ENCODE measurements at places on chromosomes 13 and 19. TPM values are rescaled to one million over a fixed set of nuclear protein-coding genes. Genes with fewer than 3 reads are reported as not detected.

Gene GNA15
- total RNA-seq, result 7.8 TPM

GRCh38 chr13:65236841-65237418 is 1993.2 kb downstream of the PCDH9 start:
- no peak for DNase-seq

Gene KIR3DL2
- not detected for total RNA-seq

- no peak for DNase-seq
Measured at GRCh38 chr19:23774106-23774505, 15.4 kb upstream of the ZNF681 start.

DNA sequence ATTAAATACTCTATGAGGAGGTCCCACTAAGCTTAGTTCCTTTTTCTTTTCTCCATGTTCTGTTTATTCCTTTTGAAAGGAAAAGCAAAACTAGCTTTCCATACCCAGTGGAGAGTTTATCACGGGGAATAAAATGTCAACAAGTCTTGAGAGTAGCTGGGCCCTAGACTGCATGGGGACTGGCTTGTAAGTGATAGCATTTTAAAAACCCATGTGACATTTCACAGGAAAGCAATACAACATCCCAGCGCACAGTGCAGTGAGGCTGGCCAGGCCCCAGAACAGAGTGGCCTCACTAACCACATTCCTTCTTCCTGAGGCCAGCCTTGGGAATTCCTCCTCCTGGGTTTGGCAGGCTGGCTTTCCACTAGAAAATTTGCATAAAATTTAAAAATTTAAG is 149.8 kb downstream of the DLEU7 start:
- DNase-seq, result no peak

DNA sequence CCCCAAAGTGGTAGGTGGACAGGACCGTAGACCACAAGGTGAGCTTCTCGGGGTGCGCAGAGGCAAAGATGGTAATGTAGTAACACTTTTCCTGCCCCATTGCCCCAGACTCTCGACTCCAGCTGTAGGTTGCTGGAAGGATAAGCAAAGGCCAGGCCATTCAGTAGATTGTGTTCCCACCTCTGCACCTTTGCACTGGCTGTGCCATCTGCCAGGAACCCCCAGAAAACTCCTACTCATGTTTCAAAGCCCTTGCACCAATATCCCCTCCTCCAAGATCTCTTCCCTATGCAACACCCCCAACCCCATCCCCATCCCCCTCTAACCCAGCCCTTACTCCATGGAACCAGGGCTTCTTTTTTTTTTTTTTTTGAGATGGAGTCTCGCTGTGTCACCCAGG is 18.3 kb downstream of the IL12RB1 start:
- no peak for DNase-seq

DNA sequence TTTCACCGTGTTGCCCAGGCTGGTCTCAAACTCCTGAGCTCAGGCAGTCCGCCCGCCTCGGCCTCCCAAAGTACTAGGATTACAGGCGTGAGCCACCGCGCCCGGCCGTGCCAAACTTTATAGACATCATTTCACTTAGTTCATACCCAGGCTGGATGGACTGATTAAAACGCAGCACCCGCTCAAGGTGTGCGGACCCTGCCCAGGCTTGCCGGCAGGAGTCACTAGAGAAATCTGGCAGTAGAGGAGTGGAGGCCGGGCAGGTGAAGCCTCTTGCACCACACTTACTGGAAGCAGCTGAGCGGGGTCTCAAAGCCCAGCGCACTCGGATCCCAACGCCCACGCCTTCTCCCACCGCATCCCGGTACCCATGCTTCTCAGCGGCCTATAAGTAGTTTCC is 11.4 kb downstream of the PTGIR start:
- no peak for DNase-seq

- no peak for DNase-seq
Measured at GRCh38 chr19:41569481-41570150, 6.3 kb upstream of the CEACAM21 start.

DNA sequence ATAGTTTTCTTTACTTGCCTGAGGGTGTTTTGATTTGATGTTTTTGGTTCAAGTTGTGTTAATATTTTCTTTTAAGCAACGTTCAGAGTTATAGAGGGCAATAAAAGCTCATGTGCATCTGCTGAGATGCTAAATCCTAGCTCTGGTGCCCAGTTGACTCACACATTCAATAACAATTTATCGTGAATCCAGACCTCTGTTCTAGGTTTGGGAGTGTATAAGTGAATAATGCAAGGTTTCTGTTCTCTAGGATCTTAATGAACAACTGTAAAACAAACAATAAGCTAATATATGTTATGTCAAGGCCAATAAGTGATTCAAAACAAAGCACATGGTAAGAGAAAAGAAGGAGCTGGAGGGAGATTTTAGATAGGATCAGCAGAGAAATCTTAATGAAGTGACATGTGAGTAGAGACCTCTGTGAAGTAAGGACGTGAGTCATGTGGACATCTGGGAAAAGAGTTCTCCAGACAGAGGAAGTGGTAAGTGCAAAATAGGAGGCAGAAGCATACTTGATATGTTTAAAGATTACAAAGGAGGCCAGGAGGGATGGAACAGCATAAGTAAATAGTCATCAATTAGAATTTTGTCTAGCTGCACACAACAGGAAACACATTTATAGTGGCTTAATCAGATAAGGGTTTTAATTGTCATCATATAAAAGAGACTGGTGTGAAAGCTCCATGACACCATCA is 278.5 kb upstream of the HTR2A start:
- no peak for DNase-seq

DNA sequence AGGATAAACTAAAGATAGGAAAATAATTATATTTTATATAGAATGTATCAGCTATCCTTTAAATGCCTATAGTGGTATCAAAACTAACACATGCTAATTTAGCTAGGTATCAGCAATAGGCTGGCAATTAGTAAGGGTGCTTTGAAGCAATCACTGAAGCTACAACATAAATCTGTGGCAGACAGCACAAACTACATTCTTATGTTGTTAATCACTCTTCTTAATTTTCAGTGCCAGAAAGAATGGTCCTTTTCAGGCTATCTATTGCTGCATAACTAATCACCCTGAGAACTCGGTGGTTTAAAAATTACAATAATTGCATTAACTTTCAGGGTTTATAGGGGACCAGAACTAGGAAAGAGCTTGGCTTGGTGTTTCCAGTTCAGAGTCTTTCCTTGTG is 963.1 kb downstream of the EFNB2 start:
- no peak for DNase-seq

- DNase-seq, result no peak
Measured at GRCh38 chr19:6802336-6803035, 30.0 kb downstream of the VAV1 start.

Gene PGLYRP1
- not detected for total RNA-seq

DNA sequence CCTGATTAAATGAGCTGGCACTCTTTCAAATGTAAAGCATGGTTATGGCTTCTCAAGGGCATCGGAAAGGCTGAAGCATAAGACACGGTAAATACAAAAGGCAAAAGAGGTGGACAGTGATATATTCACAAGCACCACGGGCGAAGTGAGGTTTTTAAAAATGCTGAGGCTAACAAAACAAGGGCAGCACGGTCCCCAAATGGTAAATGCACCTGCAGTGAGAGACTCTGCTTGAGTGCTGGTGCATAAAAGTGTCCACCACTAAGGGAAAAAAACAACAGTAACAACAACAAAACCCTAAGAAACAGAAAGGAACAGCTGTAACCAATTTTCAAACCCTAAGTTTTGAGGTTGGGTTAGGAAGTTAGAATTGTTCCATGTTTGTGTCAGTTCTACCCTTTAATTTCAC is 234.9 kb downstream of the PCDH9 start:
- no peak for DNase-seq

GRCh38 chr13:112637017-112637801 is 49.3 kb upstream of the TUBGCP3 start:
- peak; percentile 37 for DNase-seq

GRCh38 chr13:33283195-33283911 is 2.2 kb downstream of the STARD13 start:
- DNase-seq, result no peak

Gene CYP2A6
- total RNA-seq, result 0.64 TPM

GRCh38 chr19:373391-374182 is 29.0 kb upstream of the MIER2 start:
- DNase-seq, result no peak

Gene SIGLEC12
- not detected for total RNA-seq

DNA sequence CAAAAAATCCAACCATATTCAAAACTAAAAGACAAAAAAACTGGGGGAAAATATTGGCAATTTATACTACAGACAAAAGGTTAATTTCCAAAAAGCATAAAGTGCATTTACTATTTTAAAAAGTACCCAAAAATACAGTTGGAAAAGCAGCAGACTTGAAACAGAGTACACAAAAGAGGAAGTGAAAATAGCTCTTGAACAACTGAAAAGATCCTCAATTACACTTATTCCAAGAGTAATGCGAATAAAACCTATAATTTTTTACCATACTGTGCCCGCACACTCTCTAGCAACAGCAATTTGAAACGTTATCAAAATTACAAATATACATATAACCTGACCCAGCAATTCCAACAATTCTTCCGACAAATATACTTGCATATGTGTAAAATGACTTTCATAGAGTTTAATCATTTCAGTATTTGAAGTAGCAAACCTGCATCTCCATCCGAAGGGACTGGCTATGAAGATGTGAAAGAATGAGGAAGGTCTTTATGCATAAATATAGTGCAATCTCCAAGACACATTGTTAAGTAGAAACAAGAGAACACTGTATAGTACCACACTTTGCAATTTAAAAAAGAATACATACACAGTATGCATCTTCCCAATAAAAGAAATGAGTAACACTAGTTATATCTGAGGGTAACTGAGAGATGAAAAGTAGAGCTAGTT is 25.4 kb downstream of the ALG5 start:
- no peak for DNase-seq

Gene OR7D2
- total RNA-seq, result not detected

DNA sequence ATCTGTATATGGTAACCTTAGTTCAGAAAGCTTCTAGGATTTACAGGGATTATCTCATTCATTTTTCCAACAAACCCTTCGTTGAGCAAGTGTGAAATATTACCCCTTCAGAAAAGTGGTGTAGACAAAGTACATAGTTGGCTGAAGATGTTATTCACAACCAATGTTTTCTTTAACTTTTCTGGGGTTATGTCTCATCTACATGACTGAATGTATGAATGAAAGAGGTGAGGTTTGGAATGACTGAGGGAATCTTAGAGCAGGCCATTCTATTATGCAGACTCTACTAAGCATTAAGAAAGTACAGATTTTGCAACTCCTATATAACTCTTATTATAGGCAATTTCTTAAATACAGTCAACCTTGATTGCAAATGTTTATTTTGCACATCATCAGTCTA is 167.2 kb downstream of the NDFIP2 start:
- no peak for DNase-seq

DNA sequence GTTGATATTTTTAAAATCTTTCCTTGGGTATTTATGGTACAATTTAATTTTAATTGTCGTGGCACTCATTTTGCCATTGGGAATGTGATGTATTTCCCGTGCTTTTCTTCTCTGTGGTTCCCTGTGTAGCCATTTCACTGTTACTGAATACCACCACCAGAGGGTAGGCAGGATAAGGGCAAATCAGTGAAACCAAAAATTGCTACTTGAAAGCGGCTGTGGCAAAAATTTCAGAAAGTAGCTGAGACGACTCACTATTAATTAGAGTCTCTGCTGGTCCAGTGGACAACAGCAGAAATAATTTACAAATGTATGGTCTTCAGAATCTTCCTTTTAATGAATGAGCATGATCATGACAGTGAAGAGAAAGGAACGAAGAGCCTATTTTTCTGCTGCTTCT is 34.4 kb upstream of the MIR17HG start:
- no peak for DNase-seq

DNA sequence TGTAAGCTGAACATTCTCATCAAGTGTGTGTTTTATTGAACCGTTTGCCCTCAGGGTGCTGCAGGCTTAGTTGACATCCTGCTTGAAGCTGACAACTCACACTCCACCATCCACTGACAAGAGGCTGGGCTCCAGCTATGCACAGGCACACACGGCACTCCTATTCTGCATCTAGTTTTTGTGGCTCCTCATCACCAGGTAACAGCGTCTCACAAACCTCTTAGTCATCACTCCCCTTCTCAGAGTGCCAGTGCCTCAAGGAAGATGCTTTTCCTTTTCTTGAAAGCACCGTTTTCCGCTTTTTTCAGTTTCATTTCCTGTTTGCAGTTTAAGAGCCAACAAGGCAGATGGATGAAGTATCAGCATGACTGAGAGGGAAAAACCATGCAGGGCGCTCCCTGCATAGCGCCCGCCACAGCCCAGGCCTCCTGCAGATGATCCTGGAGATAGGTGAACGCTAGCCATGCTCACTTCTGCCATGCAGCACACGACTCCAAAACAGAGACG is 491.2 kb downstream of the COG6 start:
- no peak for DNase-seq
